NCI-H345 (cell line): ENCODE measurements at places on chromosomes 1 and 21.
A peak's percentile ranks its signal among the peaks of the same experiment; 100 is the strongest.

GRCh38 chr1:2104621-2105427 lies 54.6 kb downstream of the PRKCZ start:
- DNase-seq = peak; percentile 79

- DNase-seq = peak; percentile 87
These were observed 103.4 kb upstream of the VAMP3 start for GRCh38 chr1:7667625-7668218.

GRCh38 chr1:150385537-150386445 lies 21.8 kb downstream of the RPRD2 start:
- DNase-seq = no peak

GRCh38 chr1:226604560-226605317 lies 56.2 kb downstream of the STUM start:
- no peak for DNase-seq

DNA sequence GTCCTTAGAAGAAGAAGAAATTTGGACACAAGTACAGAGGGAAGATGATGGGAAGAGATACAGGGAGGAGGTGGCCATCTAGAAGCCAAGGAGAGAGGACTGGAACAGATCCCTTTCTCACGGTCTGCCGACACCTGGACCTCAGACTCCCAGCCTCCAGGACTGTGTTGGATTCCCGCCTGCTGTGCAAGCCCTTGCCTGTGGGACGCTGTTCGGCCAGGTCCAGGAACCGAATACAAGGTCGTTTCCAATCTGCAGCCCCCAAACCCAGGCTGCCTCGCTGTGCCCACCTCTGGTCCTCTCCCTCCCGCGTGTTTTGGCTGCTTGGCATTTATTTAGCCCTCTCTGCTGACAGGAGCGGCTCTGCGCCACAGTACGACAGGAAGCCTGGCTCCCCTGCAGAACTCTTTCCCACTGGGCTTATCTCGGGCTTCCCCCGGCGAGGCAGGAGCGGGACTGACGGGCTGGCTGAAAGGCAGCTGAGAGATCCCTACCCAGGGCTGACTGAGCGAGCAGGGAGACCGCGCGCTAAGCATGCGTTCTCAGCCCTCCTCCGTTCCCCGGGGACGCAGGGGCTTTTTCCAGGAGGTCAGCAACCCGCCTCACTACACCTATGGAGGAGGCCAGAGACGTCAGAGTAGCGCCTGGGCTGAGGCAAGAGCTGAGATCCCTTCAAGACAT lies 238.4 kb downstream of the TNR start:
- DNase-seq = no peak

GRCh38 chr1:118246646-118247045 lies 61.6 kb upstream of the SPAG17 start:
- DNase-seq = no peak

- DNase-seq = no peak
These were observed at the start of gene SHC1 for GRCh38 chr1:154970631-154971340. Gene SHC1, minus strand, starts transcription at chr1:154970747. Its CDS starts 221 bp downstream, at chr1:154970526.

DNA sequence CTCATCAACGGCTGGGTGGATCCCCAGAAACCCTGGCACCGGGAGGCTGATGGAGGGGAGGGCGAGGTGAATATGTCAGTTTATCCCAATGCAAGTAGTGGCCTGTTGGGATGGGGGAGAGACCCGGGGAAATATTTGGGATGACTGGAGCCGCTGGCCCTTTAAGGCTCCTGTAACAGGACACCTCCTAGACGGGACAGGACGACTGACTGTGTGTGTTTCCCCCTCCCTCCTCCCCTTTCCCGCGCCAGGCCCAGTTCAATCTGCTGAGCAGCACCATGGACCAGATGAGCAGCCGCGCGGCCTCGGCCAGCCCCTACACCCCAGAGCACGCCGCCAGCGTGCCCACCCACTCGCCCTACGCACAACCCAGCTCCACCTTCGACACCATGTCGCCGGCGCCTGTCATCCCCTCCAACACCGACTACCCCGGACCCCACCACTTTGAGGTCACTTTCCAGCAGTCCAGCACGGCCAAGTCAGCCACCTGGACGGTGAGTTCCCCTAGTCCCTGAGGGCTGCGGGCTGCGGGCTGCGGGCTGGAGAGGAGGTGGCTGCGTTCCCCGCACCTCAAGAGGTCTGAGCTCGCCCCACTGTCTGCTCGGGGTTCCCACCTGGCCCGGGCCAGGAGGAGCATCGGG lies 44.8 kb upstream of the CCDC27 start:
- DNase-seq = no peak

DNA sequence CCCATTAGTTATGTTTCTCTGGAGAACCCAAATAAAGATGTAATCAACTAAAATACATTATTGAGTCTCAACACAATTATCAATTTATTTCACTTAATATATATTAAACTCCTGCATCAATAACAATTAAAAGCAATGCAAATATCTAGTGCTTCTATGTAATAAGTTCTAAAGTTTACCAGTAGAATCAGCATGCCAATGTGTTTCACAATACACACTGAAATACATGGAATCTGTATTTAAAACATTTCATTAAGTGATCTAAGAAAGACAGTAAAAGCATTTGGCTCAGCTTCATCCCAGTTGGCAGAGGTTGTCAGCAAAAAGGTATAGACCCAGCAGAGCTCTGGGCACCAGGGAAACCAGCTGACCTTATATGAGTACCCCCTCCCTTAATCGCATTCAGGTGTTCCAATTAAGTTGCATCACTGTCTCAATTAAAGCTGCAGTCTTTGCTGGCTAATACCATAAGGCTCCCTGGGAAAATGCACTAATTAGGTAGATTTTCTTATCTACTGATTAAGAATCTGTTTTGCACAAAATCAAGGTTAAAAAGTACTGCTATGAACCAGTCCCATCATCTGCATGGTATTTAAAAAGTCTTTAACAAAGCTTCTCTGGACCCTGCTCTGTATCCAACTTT lies 63.1 kb downstream of the NIBAN1 start:
- DNase-seq = no peak

DNA sequence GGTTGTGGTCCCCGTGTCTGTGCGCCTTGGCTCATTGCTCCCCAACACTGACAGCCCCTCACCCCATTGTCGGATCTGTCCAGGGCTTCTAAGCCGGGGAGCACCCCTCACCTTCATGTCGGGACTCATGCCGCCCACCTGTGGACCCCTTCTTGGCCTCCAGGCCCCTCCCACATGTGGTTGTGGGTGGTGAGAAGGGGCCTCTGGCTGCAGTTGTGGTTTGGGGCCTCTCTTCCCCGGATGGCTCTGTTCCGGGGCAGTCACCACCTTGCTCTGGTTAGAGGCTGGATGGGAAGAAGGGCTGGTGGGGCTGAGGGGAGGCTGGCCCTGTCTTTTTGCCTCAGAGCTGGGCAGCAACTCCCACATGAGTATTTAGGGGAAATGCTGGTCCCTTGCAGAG lies 158.6 kb upstream of the C1orf174 start:
- no peak for DNase-seq

DNA sequence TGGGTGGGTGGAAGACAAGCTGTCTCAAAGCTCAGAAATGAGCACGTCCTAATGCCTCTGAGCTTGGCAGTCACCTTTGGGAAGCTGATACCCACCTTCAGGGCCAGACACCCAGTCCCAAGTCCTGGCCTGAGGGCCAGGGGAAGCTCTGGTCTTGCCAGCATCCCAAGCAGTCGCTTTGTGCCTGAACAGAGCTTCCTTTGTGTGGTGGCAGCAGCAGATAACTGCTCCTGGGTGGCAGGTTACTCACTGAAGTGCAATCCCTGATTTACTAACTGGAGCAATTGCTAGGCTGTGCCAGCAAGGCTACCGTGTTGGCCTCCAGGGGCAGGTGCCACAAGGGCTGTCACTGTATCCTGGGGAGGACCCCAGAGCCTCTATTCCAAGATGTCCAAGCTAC lies 40.4 kb upstream of the GRHL3 start:
- DNase-seq = no peak

DNA sequence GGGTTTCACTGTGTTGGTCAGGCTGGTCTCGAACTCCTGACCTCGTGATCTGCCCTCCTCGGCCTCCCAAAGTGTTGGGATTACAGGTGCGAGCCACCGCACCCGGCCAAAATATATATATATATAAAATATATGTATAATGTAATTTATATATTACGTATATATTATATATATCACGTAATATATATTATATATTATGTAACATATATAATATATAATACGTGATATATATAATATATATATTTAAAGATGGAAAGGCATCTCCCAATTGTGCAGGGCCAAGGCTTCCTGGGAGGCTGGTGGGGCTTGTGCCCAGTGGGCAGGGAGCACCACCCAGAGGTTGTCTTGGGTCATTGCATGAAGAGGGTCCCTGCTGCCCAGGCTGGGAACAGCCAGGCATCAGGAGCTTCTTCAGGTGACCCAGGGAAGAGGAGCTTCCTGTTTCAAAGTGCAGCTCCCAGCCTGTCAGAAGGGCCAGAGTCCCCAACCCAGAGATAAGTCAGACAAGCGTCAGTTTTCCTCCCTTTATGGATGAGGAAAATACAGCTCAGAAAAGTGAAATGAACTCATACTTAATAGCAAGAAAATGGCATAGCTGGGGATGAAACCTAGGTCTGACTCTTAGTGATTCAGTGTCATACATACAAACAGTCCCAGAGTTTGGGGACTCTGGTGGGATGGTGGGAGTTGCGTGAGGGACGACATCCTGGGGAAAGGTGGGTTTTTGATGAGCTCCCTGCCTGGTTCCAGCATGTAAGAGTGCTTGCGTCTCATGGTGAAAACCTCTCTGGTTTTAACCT lies 12.0 kb downstream of the UBE2Q1 start:
- peak; percentile 72 for DNase-seq

- DNase-seq = no peak
These were observed 190.8 kb downstream of the MATN1 start for GRCh38 chr1:30532621-30533020.

- no peak for DNase-seq
These were observed 52.0 kb downstream of the TGFBR3 start for GRCh38 chr1:91833946-91834345.

GRCh38 chr21:33647587-33647986 lies 5.3 kb downstream of the ITSN1 start:
- no peak for DNase-seq

DNA sequence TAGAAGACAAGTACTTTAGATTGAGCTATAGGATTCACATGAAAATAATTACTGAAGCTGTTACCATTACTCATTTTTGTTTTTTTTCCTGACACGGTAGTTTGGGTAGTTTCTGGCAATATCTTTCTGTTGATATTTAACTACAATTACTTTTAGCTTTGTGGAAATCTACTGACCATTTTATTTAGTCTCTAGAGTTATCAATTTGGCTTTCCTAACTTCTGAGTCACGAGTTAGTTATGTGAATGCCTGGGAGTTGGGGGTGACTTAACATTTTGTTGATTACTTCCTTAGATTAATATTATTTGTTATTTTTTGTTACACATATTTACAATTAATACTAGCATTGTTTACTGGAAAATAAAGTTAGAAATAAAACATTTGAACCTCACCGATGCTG lies 160.6 kb downstream of the HMCN1 start:
- no peak for DNase-seq

GRCh38 chr1:26541816-26542711 lies 12.5 kb downstream of the RPS6KA1 start:
- DNase-seq = no peak

- DNase-seq = no peak
These were observed 5.4 kb downstream of the NEK7 start for GRCh38 chr1:198162091-198162767.

GRCh38 chr1:9361630-9362260 lies 69.1 kb downstream of the SPSB1 start:
- no peak for DNase-seq

GRCh38 chr21:41170442-41170841 lies 2.5 kb downstream of the BACE2 start:
- peak; percentile 22 for DNase-seq

DNA sequence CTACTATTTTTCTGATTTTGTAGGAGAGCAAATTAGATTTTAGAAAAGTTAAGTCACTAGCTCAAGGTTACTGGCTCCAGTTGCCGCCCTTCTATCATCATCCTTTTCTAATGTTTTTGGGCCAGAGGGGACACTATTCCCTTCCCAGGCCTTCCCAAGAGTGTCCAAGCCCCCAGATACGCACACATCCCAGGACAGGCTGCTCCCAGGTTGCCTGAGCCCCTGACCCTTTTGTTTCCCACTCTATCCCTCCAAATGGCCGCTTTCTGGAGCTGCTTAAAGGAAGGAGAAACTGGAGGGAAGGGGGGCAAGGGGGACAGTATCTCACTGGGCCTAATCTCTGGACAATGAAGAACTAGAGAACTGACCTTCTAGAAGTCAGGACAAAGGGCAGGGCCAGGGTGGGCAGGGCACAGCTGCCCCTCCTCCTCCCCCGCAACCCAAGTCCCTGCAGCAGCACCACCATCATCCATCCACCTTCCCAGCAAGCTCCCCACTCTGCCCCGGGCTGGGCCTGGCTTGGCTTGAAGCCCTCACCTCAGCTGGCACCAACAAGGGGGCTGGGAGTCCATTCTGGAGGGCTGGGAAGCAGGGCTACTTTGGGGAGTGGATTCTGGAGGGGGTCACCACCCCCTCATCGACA lies 1.1 kb upstream of the MAP7D1 start:
- DNase-seq = no peak

GRCh38 chr1:50522691-50523342 lies 99.6 kb upstream of the DMRTA2 start:
- no peak for DNase-seq

GRCh38 chr1:42163536-42164503 lies 725 bp downstream of the GUCA2A start:
- no peak for DNase-seq

- no peak for DNase-seq
These were observed 91.9 kb upstream of the SSX2IP start for GRCh38 chr1:84781946-84782771.

- DNase-seq = no peak
These were observed 6.7 kb upstream of the SLC45A1 start for GRCh38 chr1:8311068-8311718.

DNA sequence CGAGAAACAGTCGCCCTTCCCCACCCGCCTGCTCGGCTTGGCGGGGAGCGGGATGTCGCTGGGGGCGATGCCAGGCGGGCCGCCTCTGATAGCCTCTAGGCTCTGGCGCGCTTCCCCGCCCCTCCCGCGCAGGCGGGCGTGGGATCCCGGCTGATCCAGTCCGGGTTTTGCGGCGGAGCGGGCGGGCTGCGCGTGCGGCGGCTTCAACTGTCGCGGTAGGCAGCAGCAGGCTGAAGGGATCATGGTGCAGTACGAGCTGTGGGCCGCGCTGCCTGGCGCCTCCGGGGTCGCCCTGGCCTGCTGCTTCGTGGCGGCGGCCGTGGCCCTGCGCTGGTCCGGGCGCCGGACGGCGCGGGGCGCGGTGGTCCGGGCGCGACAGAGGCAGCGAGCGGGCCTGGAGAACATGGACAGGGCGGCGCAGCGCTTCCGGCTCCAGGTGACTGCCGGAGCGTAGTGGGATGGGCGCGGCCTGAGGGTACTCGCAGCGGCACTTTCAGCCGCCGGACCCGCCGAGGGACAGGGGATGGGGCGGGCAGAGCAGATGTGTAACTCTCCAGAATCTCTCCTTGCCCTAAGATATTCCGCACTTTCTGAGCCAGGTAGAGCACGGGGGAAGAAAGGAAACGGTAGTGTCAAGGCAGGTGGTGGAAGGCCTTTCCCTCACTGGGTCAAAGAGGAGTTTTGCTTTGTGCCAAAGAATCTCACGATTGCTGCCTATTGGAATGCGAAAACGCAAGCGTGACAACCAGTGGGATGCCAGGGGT lies at the start of gene FAAH:
Gene FAAH (plus strand): TSS at position 210 of the 764 bp plus-strand sequence. CDS start 32 bp downstream, at position 242.
- no peak for DNase-seq

- no peak for DNase-seq
These were observed 11.8 kb downstream of the MT1HL1 start for GRCh38 chr1:236992449-236992848.
